ENCODE measurements at places on chromosomes 2 and 18.
A peak's percentile ranks its signal among the peaks of the same experiment; 100 is the strongest.

- DNase-seq, result no peak
Measured at GRCh38 chr2:205914213-205915129, 171.5 kb downstream of the INO80D start.

DNA sequence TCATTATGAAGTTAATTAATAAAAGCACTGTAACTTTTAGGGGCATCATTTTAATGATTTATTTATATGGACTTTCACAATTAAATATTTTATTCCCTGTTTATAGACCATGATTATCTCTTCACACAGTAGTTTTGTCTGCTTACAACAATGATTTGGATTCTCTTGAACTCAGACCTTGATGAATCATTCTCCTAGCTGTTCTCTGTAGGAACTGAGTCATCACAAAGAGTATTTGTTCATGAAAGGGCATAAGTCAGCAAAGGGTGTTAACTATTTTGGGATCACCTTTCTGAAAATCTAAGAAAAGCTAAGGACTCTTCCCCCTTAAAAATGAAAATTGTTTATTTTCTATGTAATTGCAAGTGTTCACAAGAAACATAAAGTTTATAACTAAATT, 461.1 kb upstream of the UBE2E3 start:
- DNase-seq, result no peak

DNA sequence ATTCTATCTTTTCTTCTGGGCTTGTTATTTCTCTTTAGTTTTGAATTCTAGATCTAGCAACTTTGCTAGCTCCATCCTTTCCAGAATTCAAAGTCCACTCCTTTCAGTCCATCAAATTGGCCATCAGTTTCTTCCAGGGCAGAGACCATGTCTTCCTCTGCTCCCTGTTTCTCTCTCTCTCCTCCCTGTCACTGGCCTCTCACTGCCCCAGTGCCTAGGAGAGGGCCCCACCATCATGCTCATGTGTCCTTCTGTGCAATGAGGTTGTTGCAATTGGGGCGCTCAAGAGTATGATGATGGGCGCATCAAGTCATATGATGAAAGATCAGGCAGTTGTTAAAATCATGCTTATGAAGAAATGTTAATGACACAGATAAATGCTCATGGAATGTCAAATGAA, 159.2 kb upstream of the HS6ST1 start:
- no peak for DNase-seq

- DNase-seq, result no peak
Measured at GRCh38 chr18:8615397-8616027, 6.3 kb downstream of the RAB12 start.

DNA sequence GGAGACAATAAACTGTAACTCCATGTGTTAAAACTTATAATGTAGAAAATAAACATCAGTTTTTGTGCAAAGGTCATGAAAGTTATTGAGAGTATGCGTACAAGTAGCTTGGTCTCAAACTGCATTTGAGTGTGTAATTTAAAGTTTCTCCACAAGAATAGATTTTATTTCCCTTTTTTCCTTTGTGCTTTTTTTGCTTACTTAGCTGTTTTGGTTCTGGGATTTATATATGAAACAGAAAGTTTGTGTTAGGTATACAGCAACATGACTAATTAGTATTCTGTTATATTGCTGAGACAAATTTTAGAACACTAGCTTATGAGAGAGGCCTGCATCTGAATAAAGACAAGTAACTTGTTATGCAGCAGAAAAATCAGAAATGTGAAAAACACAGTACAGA, 67.5 kb downstream of the GTF2A1L start:
- DNase-seq, result no peak

DNA sequence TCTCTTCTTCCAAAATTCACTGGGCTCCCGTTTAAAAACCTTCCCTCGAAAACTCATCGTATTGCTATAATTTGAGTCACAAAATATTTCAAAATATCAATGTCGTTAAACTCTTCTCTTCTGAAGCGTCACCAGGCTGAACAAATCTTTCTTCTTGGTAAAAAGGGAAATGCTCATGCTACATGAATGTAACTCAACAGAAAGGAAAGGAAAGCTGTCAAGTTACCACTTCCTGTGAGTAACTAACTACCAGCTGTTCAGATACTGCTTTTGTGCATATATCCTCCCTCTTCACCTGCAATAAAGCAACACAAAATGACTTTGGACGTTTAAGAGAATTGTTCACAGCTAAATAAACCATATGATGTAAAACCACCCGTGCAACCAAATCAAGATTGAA, 95.4 kb downstream of the DOCK10 start:
- no peak for DNase-seq

DNA sequence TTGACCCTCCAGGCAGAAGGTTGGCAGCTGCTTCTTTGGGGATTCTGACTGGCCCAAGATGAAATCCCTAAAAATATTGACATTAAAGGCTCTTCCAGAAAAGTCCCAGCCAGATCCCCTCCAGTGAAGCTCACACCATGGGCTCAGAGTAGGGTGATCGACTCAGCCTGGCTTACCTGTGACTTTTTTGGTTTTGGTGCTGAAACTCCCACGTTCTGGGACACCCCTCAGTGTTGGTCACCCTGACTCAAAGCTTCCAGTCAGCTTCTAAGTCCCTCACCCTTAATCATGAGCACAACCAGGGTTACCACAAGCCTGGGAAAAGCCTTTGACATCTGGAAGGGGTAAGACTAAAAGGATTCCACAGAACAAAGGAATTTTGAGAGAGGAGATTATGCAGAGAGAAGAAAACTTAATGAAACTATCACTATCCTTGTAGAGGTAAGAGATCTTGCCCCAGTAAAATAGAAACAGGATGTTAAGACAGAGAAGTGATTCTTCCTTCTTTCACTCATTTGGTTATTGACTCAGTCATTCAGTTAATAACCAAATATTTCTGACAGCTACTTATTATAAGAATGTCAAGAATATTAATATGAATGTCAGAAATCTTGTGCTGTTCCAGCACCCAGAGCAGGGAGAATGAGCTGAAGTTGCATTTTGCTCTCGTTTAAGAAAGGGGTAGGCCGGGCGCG, 66.8 kb upstream of the SEC11C start:
- no peak for DNase-seq

- no peak for DNase-seq
Measured at GRCh38 chr2:169365029-169365480, 2.7 kb upstream of the LRP2 start.

GRCh38 chr2:72001937-72002690, 145.5 kb downstream of the CYP26B1 start:
- DNase-seq, result no peak

DNA sequence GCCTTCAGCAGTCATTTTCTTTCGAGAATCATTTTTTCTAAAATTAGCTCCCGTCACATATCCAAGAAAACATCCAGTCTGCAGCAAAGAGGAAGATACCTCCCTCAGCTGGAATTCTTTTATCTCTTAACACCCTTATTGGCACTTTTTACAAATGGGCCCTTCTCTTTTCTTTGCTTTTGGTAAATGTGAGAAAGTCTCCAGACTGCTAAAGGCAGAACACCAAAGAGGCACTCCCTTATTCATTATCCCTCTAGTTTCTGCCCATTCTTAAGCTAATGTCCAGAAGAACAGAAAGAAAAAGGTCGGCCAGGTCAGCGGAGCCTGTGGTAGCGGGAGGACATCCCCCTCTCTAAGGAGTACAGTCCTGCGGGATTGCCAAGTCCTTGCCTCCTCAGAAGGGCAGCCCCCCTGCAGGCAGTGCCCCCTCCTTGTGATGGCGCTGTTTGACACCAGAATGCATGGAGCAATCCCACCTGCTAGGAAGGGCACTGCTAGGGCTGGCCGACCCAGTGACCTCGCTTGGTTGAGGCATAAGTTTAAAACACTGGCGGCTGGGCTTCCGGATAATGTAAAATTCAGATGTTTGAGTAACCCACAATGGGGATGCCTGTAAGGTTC, 34.0 kb downstream of the ST6GAL2 start:
- no peak for DNase-seq

GRCh38 chr2:75619956-75620740, 26.4 kb upstream of the MRPL19 start:
- DNase-seq, result no peak

GRCh38 chr18:63307551-63308200, 11.9 kb downstream of the BCL2 start:
- DNase-seq, result no peak

DNA sequence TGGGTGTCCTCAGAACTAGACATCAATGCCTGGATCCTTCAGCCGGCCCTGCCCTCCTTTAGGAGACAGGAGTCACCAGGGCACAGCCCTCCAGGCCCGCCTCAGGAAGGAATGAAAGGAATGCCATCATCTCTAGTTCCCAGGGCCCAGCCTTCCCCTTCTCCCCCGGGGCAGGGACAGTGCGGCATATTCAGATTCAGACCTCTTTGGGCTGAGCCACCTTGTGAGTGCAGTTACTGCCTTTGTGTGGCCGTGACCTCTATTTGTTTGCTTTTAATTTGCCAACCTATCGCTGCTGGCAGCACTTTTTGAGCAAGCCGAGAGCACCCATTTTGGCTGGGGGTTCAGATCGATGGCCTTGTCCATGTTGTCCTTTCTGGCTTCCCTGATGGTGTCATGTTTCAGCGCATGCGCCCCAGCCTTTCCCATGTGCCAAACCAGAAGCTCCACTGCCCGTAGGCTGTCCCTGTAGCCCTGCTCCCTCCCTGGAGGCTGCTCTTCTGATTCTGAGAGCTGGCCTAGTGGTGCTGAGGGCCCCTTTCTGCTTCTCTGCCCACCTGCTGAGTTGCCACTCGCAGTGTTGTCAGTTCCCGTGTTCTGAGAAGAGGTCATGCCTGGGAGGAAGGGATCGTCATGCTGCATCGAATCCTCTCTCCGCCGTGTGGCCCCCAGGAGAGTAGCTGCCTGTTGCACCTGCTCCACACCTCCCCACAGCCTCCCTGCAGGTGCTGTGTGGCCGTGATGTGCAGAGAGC, 10.9 kb downstream of the ANKRD23 start:
- no peak for DNase-seq

DNA sequence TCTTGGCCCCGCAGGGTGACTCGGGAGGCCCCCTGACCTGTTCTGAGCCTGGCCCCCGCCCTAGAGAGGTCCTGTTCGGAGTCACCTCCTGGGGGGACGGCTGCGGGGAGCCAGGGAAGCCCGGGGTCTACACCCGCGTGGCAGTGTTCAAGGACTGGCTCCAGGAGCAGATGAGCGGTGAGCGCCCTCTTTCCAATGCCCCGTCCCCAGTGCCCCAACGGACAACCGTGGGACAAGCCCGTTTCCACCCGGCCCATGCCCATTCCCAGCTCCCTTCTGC, 2.6 kb upstream of the CHRND start:
- no peak for DNase-seq

GRCh38 chr2:138090330-138090729, 126.1 kb downstream of the HNMT start:
- no peak for DNase-seq

DNA sequence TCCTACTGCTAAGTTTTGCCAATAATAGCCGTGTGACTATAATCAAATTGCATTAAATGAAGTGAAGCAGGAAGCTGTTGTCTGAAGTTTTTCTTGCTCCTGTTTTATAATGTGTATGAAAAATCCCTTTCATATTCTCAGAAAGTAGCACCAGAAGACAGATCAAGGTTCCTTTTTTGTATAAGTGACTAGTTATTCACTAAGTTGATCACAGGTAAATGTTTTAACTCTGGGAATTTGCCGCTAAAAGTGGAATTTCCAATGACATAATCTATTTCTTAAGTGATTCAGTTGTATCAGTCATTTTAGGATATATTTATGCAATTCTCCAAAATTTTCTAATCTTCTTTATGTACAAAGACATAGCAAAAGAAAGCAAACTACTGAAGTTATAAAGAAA, 99.6 kb downstream of the DPP4 start:
- DNase-seq, result no peak

DNA sequence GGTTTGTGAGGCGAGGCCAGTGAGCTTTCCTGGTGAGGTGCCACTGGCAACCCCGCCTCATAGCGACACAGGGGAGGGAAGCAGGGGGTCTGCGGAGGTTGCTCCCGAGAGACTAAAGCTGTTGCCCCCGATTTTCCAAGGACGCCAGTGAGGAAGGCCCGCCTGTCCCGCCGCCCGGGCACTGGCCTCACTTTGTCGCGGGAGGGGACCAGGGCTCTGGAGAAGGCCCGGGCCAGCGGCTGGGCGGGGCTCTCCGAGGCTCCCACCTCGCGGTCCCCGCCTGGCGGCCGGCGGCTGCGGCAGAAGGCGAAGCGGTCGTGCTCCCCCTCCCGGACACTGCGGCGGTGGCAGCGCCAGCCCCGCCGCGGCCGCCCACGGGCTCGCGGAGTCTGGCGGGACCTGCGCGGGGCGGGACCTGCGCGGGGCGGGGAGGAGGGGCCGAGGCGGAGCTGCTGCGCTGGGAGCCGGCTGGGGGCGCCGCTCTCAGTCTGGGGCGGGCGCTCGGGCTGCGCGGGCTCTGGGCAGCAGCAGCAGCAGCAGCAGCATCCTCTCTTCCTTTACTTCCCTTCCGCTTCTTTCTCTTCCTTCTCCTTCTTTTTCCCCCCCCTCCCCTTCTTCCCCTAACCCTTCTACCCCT, at the start of gene MAP2:
TSS of gene MAP2 (plus strand) at position 486 of the 637 bp plus-strand sequence. CDS start 229,124 bp downstream, outside the sequence.
- DNase-seq, result peak; percentile 26

- peak; percentile 46 for DNase-seq
Measured at GRCh38 chr18:44725300-44726058, 44.8 kb downstream of the SETBP1 start.

DNA sequence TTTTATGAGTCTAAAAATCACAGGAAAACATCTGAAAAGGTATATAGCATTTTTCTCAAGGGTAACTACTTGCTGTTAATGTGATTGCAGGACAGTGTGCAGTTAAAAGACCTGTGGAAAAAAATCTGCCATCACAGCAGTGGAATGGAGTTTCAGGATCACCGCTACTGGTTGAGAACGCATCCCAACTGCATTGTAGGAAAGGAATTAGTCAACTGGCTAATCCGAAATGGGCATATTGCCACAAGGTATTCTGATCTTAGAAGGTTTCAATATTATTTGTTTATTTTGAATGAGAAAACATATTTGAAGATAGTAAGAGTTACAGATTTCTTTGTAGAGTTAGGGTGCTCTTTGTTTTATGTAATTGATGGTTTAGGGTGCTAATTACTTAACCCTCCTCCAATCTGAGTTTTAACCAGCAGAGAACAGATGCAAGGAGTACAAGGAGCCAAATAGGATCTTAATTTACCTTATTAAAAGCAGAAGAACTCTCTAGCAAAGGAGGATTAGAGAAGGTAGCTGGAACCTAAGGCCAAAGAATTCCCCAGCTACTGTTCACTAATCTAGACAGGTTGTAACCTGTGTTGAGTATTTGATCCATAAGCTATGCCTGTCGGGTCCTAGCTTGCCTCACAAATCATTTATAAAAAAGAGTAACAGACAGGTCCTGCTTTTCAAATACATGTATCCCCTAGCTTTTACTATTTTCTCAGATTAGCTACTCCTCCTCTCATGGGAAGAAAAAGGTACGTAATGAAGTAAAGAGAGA, 35.0 kb downstream of the PIKFYVE start:
- DNase-seq, result no peak

DNA sequence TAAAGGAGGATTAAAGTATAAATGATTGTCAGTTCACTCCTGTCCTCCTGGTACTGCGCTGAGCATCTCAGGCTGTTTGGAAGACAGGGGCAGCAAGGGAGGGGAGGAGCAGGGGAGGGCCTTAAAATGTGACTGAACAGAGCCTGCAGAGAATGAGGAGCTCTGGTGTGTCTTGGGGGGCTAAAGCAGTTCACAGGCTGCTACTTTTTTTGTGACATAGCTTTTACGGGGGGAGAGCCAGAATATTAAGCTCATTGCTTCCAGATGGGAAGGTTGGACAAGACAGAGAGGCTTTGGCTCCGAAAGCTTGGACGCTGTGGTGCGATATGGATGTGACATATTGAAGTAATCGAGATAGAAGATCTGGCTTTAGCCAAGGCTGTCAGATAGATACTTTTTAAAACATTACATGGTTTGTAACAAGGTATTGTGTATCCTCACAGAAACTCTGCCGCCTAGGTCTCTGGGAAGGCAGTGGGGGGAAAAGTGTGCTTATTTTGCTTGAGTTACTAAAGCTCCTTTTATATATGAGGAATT, 40.5 kb downstream of the RDH14 start:
- DNase-seq, result no peak

GRCh38 chr2:140696449-140696848, 1434.4 kb downstream of the LRP1B start:
- no peak for DNase-seq

Measured in activated T-helper 1 cell treated with Interleukin-2 at 50 U/mL for 16 hours (primary cell).